ENCODE measurements at places on chromosomes 5 and 9. TPM values are rescaled to one million over a fixed set of nuclear protein-coding genes. Genes with fewer than 3 reads are reported as not detected.

DNA sequence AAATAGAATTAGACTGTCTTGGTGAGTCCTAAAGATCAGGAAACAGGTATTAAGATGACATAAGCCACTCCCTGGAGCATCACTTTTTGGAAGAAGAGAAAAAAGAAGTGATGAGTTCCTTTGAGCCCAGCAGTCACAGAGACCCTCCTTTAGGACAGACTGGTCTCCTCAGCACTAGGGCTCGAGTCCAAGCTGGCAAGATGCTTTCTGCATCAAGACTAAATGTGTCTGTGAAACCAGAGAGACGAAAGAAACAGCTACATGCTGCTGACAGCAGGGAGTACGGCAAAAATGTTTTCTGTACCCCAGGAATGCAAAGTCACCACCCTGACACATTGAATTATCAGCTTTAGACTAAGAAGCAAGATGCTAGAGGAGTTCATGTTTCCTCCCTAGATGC lies 184.5 kb downstream of the CRB2 start:
- DNase-seq: no peak

DNA sequence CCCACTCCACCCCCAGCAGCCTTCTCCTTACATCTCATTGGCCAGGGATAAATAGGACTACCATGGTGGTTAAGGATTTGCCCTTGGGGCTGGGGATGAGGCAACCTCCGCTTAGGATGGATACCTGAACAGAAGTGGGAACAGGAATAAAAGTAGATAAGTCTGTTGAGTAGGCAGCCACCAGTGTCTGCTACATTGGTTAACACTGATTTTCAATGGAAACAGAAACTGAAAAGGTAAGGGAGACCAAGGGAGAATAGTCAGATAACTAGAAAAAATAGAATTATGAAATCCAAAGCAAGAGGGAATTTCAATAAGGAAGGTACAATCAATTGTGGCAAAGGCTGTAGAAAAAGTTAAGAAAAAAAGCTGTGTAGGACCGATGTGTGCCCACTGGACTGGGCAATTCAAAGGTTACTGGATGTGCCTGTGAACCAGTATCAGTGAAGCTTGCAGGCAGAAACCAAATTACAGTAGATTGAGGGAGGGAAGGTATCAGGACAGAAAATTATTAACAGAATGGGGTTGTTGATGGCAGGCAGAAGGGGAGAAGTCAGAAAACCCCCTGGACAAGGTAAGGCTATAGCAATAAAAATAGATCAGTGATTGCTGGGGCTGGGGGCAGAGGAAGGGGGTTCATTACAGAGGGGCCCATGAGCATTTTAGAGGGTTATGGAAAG lies 48.7 kb downstream of the DNAJC21 start:
- DNase-seq: no peak

The PCDHA9 gene
- not detected for total RNA-seq

- DNase-seq: no peak
Observed at GRCh38 chr5:82620957-82621600, 342.9 kb upstream of the RPS23 start.

- DNase-seq: no peak
Observed at GRCh38 chr5:181233801-181234454, 9.8 kb downstream of the RACK1 start.

DNA sequence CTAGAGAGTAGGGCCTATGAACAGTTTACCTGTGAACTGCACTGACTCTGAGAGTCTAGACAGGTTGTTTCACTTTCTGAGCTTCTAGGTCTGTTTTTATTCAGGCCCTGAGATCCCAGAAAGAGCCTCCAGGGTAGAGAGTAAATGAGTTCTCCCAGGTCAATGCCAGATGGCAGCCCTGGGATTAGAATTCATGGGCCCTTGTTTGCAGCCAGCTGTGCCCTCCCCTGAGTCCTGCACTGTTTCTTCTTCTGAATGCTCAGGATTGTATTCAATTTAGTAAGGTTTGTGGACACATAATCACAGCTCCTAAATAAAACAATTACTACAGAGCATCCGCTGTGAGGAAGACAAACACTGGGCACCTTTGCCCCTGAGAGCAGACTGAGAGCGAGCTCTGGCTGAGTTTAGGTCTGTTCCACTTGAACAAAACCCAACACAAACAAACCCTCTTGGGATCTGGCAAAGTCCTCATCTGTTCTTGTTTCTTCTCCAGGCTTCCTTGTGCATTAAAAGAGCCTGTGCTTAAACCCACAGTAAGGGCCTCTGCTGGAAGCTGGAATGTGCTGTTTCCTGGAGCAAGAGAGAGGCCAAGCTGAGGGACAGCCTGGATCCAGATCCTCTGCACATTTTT lies 29.9 kb downstream of the FAM219A start:
- DNase-seq: no peak
